ENCODE measurements at places on chromosomes 4 and X. TPM values are rescaled to one million over a fixed set of nuclear protein-coding genes. Genes with fewer than 3 reads are reported as not detected.

DNA sequence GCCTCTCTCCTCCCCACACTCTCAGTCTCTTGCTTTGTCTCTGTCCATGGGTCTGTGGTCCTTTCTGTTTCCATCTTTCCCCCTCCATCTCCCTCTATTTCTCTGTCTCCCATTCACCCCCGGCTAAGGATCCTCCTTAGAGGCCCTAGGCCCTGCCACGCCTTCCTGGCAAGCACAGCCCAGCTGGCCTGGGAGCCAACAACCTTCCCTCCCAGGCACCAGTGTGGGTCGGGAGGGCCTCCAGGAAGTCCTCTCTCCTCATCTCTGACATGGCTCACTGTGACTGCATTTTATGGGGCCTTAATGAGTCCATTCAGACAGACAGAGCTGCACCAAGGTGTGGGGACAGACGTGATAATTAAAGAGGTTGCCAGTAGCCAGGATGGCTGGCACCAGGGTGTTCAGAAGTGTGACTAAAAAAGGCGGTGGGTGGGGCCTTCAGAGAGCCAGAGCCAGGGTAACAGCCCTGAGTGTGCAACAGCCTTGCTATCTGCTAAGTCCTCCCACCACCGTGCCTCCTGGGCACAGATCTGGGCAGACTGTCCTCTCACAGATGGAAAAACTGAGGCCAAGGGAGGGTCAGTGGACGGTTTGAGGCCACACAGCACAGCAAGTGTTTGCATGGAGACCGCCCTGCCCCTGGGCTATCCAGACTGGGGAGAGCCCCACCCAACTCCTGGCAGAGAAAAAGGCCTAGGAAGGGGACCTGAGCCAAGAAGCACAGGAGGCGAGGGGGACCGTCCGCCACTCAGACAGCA lies 31.5 kb downstream of the BLOC1S4 start:
- no peak for DNase-seq
- no peaks in the 10 kb centered on the region for H3K27me3 ChIP-seq
- H3K4me1 ChIP-seq, result peaks cover 11% of the 10 kb centered on the region

The SGCB gene
- 0.68 TPM for total RNA-seq

DNA sequence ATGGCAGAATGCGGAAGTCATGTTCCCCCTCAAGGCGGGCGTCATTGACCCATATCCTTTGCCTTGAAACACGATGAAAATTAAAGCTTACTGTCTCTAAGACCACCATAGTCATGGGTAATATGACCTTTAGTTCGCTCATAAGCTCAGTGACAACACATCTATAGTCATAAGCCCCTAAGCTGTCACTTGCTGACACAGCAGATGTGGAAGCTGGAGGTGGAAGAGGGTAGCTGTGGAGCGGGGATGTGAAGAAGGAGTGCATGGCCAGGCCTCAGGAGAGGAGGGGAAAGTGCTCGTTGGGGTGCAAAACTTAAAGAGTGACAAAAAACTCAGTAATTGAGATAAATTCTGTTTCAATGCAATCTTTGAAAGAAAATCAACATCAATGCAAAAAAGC lies 134.0 kb upstream of the PDLIM3 start:
- H3K36me3 ChIP-seq, result no peaks in the 10 kb centered on the region
- H3K27ac ChIP-seq, result no peak overlapping the region
- peaks cover 7% of the 10 kb centered on the region for H3K4me1 ChIP-seq
- H3K27me3 ChIP-seq, result no peaks in the 10 kb centered on the region

DNA sequence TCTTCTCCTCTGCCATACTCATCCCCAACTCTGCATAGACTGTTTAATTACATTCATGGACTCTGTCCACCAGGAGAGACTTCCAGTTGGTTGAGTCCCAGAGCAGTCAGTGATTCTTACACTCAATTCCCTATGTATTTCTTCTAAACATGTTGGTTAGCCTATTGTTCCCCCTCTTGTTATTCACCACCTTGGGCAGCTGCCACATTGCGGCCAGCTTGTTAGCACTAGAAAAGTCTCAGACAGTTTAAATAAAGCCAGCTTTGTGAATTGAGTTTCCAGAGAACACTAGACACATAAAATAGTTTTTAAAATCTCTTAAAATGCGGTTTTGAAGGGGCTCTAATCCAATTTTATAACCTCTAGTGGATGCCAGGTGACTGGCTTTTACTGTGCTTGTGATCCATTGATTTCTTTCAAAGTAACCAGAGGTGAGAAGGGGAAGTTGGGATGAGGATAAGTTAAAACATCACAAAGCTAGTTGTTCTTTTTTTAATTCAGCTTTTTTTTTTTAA lies 827.7 kb downstream of the FSTL5 start:
- H3K27me3 ChIP-seq, result no peaks in the 10 kb centered on the region
- no peak for DNase-seq
- no peaks in the 10 kb centered on the region for H3K4me1 ChIP-seq
- H3K27ac ChIP-seq, result no peak overlapping the region

- DNase-seq, result peak; percentile 87
- H3K4me1 ChIP-seq, result peaks cover 12% of the 10 kb centered on the region
- peak within 1 kb of the TSS; percentile 58 for H3K4me3 ChIP-seq
Measured at GRCh38 chrX:134460005-134460861, at the start of gene HPRT1. TSS of gene HPRT1 (plus strand) at chrX:134460165. CDS start at chrX:134460312, 147 bp downstream.

DNA sequence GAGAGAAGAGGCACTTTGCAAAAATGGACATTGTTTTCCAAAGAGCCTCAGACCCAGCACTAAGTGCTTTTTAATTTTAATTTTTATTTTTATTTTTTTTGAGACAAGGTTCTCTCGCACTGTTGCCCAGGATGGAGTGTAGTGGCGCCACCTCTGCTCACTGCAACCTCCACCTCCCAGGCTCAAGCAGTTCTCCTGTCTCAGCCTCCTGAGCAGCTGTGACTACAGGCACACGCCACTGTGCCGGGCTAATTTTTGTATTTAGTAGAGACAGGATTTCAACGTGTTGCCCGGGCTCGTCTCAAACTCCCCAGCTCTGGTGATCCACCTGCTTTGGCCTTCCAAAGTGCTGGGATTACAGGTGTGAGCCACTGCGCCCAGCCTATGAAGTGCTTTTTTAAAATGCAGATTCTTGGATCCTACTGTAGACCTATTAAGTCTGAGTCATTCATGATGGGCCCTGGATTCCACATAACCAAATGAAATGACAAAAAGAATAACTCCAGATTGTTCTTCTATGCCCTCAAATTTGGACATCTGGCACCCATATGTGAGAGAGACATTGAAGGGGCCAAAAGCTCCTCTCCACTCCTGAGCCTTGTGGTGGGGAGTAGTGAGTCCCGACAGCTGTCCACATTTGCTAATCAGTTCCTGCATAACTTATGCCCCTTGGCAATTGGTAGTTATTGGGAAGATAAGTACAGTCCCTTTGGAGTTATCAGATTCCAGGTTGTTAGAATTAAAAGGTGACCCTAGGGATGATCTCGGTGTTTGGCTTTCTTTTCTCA lies 3.6 kb downstream of the NOCT start:
- H3K36me3 ChIP-seq, result no peaks in the 10 kb centered on the region
- H3K4me3 ChIP-seq, result no peak overlapping the region
- H3K4me1 ChIP-seq, result peaks cover 15% of the 10 kb centered on the region
- H3K27ac ChIP-seq, result no peak overlapping the region
- no peaks in the 10 kb centered on the region for H3K27me3 ChIP-seq

- no peaks in the 10 kb centered on the region for H3K4me1 ChIP-seq
- no peak for DNase-seq
- no peak overlapping the region for H3K4me3 ChIP-seq
- H3K36me3 ChIP-seq, result peaks cover 14% of the 10 kb centered on the region
Measured at GRCh38 chrX:1749499-1749898, 134.6 kb downstream of the ASMT start.

- H3K4me1 ChIP-seq, result no peaks in the 10 kb centered on the region
- no peaks in the 10 kb centered on the region for H3K36me3 ChIP-seq
- no peak overlapping the region for H3K4me3 ChIP-seq
- no peaks in the 10 kb centered on the region for H3K27me3 ChIP-seq
- no peak overlapping the region for H3K27ac ChIP-seq
Measured at GRCh38 chr4:85815796-85816459, 341.0 kb downstream of the ARHGAP24 start.

Data from natural killer cell (primary cell).